ENCODE measurements at places on chromosomes 13 and 19.

- ATAC-seq = no peak
Observed at GRCh38 chr19:14495672-14496028, 277 bp downstream of the GIPC1 start.

DNA sequence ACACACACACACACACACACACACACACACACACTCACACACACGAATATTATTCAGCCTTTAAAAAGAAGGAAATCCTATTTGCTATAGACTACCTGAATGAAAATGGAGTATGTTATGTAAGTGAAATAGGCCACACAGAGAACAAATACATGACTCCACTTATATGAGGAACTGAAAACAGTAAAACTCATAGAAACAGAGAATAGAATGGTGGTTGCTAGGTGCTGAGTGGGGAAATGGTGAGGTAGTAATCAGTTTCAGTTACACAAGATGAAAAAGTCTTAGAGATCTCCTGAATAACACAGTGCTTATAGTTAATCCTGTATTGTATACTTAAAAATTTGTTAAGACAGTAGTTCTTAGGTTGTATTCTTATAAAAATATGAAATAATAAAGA, 8.2 kb downstream of the ZNF677 start:
- ATAC-seq = no peak

DNA sequence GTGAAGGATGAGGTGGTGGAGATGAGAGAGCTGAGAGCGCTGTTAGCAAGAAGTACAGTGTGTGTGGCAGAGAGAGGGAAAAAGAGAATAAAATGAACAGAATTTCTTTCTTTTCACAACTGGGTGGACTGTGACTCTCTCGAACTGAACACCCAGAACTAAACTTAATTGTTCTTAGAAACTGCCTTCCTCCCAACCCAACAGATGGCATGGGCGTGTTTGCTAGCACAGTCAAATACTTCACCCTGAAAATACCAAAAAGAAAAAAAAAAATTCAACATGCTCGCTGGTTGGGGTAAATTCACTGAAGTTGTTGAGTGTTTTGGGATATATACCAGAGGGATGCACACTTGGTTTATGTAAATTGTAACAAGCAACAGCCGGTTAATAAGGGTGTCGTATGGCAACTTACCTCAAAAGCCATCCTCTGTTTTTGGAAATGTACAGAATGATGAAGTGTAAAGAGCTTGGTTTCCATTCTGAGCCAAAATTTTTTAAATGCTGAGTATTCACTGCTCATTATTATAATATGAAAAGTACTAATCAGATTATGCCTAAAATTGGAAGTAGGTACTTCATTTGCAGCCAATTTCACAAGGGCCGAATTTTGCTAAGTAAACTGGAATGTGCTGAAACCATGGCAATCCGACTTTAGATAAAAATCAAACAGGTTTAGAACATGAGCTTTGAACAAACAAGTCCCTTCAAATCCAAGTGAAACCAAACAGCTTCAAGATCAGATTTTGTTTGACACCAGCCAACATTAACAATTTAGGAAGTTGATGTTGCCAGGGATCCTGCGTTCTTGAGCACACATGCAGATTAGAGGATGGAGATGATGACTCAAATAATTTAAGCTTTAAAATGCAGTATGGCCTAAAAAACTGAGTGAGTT, 115.8 kb downstream of the ZIC5 start:
- no peak for ATAC-seq

DNA sequence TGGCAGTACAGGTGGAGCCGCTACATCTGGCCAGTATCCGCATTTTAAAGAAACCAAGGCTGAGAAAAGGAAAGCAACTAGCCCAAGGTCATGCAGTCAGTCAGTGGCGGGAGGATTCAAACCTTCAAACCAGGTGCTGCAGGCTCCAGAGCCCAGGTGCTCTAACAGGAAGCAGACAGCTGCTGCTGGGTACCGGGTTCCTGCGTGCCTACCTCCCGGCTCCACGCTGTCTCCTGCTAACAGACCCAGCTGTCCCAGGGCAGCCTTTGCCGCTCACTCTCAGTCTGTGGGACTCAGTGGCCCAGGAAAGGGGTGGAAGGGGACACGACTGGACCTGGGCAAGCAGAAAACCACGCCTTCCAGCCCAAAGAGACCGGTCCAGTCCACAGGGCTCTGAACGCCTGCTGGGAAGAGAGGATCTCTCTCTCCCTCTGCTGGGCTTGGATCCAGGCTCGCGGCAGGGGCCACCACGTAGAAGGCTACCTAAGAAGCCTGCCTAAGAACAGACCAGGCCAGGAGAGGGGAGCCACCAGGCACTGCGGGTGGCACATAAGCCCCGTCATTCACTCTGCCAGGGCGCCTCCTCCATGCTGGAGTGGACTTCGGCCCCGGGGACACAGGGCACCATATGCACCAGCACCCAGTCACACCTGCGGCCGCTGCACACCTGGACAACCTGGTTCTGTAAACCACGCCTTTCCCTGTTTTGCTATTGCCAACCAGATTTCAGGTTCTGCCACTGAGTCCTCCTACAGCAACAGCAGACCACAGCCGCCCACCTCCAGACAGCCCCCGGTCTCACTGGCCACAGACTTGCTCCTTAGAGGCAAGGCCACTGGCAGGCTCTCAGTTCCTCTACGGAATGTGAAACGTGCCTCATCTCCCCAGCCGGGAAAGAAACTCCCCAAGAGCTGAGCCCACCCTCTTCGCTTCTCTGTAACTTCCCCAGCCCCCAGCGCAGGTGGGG, 4.6 kb downstream of the DAPK3 start:
- ATAC-seq = no peak

Measured in SK-N-SH treated with all-trans-retinoic acid at 6 μM for 48 hours (cell line).